NCI-H1930 (cell line): ENCODE measurements at places on chromosomes 2 and 18.

DNA sequence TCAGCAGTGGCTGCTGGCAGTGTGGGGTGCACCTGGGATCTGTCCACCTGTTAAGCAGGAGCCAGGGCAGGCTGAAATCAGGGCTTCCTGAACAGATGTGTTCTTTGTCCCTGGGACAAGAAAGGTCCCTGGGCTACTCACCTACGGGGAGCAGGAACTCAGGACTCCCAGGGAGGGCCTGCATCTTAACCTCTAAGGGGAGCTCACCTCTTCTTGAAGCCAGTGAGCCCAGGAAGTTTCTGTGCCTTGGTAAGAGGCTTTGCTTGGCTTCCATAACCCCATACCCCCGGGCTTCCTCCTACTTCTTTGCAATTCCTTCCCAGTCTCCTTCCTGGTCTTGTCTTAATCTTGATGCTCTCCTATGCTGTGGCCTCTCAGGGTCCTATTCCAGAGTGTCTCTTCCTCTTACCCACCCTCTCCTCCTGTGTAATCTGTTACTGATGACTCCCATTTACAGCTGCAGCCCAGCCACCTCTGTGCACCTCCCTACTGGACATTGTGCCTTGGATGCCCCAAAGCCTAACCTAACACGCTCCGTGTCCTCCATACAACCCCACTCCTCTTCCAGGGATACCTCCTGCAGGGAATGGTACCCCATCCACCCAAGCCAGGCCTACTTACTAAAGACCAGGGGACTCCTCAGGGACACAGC is 55.7 kb upstream of the MAPRE3 start:
- no peak for DNase-seq

- DNase-seq, result no peak
Measured at GRCh38 chr2:241762933-241763369, 13.7 kb upstream of the GAL3ST2 start.

DNA sequence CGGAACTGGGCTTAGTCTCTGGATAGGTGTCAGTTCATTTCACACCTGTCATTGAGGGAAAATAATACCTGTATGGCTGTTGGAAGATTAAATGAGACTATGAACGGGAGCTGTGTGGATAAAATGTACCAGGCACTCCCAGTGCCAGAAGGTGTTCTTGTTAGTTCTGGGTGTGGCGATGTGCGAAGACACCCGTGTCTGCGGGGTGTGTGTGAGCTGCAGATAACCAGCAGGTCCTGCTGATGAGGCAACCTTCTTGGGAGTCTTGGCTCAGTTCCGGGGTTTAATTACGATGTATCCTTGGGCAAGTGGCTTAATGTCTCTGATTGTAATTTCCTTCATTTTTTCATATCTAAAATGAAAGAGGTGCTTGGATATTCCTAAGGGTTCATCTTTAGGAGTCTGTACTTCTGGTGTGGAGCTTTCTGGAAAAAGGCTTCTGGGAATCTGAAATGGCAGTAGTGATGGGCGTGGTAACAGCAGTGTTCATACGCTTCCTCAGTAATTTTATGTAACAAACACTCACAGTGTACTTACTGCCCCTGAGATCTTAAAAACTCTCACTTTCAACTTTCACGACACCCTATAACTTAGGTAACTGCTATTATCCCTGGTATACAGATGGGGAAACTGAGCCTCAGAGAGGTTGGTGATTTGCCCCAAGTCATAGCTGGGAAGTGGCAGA is 35.0 kb downstream of the NEDD4L start:
- DNase-seq, result no peak

DNA sequence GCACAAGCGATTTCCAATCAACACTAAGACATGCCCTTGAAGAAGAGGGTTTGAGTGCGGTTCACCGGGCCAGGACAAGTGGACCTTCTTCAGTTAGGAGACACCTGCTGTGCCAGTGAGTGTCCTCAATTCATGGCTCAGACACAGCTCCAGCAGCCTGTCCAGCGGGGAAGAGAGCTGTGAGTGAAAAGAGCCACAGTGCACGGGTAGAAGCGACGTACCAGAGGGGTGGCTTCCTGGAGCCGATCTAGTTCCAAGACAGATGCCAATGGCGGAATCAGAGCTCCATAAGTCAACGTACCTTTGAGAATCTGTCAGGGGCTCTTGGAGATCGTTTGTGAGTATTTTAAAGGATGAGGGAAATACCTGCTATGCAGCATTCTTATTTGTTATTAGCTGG is 119.9 kb upstream of the SALL3 start:
- DNase-seq, result no peak

GRCh38 chr18:78913830-78914231 is 65.8 kb upstream of the SALL3 start:
- DNase-seq, result no peak

- no peak for DNase-seq
Measured at GRCh38 chr18:43720041-43720440, 442.8 kb upstream of the SYT4 start.

DNA sequence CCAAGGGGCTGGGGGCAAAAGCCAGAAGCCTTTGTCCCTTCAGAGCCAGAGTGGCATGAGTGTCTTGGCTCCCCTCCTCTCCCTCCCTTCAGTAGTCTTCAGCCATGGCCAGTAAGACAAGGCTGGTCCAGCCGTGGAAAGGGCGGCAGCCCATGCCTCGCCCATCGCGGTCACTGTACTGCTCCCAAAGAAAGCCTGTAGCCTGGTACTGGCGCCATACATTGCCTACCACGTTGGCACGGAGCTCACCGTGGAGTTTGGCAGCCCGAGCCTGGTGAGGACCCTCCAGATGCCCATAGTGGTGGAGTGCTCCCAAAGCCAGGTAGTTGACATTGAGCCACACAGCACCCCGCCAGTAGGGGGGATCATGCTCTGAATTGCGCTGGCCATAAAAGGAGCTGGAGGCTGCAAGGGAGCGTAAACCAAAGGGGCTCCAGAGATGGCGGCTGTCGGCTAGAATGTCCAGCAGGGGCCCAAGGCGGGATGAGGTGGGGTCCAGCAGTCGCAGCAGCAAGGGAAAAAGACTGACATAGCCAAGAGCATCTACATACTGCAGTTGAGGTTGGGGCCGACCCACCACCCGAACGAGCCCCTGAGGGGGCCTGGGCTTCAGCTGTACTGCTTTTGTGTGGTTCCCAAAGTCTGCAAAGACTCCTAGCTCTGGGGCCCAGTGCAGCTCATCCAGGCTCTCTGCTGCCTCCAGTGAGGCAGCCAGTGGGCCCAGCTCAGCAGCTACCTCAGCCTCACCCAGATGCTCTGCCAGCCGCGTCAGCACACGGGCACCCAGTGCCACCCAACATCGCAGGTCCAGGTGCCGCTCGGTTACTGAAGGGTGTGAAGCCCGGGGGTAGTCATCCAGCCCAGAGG is 3.2 kb downstream of the WBP1 start:
- no peak for DNase-seq

- DNase-seq, result no peak
Measured at GRCh38 chr2:98691303-98691702, 39.6 kb downstream of the MGAT4A start.

DNA sequence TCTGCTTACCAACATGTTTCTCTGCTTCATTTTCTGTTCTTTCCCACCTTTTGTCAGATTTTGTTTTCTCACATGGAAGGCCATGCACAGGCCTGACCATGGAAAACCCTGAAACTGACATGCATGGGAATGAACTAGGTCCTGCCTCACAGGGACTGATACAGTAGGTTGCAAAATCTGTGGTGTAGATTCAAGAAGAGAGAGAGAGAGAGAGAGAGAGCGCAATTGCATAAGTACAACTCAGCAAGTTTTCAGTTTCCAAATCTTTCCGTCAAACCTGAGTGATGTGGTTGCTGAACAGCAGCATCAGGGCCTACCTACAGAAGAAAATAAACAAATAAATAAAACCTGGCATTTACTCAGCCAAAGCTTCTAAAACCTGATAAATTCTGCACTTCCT is 87.5 kb upstream of the RNF152 start:
- DNase-seq, result no peak

DNA sequence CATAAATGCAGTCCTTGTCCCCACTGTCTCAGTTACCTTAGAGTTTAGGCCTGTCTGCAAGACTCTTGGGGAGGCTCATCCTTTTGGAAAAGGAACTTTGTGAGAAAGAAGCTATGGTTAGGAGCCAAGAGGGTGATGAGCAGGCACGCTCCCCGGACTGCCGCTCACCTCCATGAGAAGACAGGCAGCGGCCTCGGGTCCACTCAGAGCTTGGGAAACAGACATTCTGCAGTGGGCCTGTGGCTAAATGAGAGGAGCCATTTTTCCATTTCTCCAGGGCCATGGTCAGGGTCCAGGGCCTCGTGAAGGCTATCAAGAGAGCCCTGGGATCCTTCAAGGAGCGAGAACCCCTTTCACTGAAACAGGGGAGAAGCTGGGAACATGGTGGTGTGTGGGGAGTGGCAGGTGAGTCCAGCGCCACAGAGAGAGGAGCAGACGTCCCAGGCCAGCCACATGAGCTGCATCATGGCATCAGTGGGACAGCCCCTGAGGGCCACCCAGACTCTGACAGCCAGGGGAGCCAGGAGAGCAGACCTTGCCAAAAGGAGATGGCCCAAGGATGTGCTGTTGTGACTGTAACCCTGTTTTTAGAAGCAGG is 4.0 kb upstream of the TEX51 start:
- DNase-seq, result no peak

DNA sequence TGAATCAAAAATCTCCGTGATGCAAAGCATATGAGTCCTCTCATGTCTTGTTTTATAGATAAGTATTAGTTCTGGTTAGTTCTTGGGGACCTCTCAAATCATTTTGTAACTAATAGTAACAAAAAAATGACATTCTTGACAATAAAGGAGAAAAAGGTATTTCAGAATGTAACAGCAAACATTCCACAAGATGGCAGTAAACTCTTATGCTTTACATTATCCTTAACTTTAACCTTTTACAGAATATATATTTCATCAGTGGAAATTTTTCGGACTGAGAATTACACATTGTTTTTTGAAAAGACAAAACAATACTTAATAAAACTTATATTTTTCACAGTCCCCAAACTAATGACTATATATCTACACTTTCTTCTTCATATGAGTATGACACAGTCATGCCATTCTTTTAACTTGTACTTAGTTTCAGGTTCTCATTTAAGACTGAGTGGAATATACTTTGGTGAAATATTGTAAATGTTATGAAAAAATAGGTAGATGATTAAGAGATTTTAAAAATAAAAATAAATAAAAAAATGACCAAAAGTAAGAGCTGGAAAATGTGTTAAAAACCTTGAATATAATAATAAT is 142.9 kb upstream of the NXPH2 start:
- DNase-seq, result peak; percentile 4

DNA sequence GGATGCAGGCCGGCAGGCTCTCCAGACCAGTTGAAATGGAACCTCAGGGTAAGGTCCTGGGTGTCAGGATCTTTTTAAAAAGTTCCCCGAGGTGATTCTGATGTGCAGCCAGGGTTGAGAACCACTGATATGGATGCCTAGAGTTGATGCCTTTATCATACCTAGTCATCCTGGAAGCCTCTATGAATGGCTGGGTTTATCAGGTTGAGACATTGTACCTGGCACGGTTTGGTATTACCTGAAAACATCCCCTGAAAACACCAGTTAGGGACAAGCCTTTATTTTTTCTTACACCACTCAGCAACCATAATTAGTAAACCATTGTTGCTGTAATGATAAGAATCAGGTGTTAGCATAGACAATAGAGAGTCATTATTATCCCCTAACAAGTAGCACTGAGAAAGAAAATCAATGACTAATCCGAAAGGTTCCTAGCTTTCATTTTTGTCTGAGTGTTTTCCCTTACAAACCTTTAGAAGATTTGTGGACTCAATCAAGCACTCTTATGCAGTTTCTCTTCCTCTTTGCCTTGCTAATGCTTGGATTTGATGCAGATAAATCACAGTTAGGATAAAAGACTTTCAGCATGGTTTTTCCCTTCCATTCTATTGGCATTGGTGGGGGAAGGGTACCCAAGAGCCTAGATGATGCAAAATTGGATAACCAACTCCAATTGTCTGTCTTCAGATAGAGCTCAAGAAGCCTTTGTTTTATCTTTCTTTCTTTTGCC is 116.5 kb upstream of the LYPD6 start:
- DNase-seq, result no peak

- DNase-seq, result no peak
Measured at GRCh38 chr18:73254564-73254963, 386.8 kb upstream of the NETO1 start.

GRCh38 chr2:126656431-126657147 is 631 bp downstream of the GYPC start:
- no peak for DNase-seq

DNA sequence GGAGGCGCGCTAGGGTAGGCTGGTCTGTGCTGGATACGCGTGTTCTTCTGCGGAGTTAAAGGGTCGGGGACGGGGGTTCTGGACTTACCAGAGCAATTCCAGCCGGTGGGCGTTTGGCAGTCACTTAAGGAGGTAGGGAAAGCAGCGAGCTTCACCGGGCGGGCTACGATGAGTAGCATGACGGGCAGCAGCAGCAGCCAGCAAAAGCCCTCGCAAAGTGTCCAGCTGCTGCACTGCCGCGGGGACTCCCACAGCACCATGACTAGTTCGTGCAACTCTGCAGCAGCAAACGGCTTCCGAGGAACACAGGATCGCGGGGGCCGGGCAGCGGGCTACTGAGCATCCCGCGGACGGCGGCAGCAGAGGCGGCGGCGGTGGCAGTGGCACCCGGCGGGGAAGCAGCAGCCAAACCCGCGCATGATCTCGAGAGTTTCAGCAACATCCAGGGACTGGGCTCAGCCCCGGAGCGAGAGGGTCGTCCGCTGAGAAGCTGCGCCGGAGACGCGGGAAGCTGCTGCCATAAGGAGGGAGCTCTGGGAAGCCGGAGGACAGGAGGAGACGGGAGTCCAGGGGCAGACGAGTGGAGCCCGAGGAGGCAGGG is 368 bp downstream of the TMEFF2 start:
- no peak for DNase-seq

DNA sequence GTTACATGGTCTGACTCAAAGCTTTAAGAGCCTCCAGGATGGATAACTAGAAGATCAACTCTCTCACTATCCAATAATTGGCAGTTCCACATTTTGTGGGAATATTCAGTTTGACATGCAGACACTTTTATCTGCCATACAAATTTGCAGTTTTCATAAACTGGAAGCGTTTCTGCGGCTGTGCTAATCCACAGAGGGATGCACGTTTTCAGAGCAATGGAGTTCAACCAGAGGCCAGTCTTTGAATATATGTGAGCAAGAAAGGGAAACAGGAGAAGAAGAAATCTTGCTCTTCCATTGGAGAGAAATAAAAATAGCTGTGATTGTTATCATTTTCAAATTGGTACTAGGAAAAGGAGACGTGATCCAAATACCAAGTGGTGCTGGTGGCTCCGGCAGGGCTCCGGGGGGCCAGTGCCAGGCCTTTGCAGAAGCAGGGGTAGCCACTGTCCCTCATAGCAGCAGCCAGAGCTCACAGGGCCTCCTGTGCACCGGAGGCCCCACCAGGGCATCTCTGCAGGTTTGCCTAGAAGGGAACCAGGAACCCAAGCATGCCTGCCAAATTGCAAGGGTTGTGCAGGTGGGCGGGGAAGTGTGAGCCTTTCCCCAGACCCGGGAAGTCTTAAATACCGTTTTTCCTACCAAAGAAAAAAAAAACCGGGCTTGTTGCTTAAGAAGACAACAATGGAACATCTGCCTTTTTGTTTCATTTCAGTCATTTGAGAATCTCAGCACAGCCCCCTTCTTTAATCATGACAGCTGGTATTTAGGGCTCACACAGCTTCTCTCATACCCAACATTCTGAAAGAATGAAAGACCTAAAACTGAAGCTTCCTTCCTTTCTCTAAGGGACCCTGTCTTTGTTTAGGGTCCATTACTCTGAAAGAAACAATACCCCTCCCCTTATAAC is 791.1 kb upstream of the SOX11 start:
- DNase-seq, result no peak
